Astrocyte of the spinal cord (primary cell): ENCODE measurements at places on chromosomes 6 and 20.

- DNase-seq, result no peak
These were observed 149.3 kb downstream of the PTPRK start for GRCh38 chr6:128371136-128371535.

GRCh38 chr6:128569732-128570679 lies 49.6 kb upstream of the PTPRK start:
- peak; percentile 81 for DNase-seq

GRCh38 chr6:141290941-141291721 lies 841.6 kb upstream of the GJE1 start:
- no peak for DNase-seq

DNA sequence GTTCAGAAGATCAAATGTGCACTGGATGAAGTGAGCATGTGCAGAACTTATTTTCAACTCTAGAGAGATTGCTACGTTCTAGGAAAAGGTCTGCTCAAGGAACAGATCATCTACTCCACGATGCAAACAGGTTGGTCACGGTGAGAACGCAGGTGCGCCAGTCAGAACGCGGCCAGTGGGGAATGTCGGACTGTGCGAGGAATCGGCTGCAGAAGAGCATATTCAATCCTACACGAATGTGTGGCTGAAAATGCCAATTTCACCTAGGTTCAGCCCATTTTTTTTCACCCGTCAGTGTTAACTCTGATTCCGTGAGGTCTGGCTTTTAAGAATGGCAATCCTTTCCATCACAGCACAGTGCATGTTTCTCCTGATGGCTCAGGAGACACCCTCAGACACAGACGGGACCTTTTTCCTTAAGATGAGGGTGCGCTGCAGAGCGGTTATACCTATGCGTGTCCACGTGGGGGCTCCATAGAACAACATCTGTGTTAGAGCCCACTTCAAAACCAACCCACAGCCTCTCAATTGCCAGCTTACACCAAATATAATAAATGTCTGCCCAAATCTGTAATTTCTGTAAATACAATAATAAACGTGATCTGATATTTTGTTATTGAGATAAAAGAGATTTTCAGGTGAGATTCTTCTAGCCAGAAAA lies 250.4 kb downstream of the FOXA2 start:
- DNase-seq, result peak; percentile 49

DNA sequence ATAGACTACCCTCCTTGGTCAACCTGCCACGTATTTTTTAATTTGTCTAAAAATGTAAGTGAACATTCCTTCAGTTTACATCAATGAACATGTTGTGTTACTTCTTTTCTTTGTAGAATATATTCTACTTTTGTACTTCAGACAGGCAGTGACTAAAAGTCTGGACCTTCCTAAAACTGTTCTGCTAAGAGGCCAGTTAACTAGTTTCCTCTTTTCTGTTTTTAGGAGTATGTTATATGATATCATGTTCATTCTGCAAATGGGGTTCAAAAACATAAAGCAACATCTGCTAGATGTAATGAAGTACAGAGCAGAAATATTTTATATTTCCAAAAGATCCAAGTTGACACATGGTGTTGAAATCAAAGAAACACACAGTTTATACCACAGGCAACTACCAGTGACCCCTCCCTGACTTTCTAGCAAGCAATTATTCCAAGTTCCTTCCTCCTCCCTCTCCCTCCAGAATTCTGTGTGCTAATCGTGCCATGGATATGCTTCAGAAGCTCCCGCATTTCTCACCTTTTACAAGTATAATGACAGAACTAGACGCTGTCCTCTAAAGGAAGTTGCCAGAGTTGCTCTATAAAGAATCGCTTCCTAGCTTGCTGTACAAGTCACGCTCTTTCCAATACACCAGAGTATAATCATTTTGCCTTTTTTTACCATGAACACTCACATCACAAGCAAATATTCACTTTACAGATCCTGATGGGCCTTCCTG lies 64.7 kb downstream of the ARHGAP18 start:
- no peak for DNase-seq

DNA sequence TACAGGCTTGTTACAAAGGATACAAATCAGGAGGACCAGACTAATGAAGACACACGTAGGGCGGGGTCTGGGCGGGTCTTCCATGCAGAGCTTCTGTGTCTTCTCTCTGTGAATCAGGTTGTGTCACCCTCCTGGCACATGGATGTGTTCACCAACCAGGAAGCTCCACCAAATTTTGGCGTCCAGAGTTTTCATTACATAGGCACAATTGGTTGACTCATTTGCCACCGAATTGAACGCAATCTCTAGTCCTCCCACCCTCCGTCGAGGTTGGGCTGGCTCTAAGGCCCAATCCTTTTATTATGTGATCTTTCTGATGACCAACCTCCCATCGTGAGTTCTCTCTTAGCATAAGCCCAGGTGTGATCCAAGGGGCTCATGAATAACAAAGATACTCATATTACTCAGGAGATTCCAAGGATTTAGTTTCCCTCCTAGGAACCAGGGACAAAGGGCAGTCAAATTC lies 36.3 kb upstream of the DDR1 start:
- DNase-seq, result no peak

GRCh38 chr6:69958978-69959377 lies 92.6 kb downstream of the COL19A1 start:
- DNase-seq, result no peak

DNA sequence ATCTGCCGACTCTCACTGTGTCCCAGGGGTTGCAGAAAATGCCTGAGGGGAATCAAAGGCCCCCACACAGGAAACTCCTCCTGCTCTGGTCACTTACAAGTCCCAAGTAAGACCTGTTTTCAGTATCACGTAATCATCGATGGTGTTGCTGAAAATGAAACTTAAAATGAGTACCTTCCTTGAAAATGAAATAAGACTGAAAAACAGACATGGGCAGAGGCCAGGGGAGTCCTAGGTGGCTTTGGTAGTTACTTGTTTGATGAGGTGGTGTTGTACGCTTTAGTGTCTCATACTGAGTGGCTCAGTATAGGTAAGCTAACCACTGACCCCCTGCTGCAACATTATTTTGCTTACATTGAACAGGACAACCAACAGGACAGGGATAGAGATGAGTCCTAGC lies 43.0 kb upstream of the SYNCRIP start:
- DNase-seq, result no peak

DNA sequence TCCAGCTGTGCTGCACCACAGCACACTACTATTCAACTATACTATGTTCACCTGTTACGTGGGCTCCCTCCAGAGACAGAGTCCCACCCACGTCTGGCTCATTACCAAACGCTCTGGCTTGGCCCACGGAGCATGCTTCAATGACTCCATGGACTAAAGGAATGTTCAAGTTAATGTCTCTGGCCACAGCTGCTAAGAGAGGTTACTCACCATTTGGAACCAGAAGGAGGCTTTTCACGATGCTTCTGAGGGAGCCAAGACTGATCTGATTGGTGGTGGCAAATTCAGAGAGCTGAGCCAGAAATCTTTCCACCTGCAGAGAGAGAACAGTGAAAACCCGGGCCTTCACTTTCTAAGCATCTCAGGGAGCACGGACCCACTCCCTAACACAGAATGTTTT lies 15.6 kb downstream of the COMMD7 start:
- DNase-seq, result peak; percentile 93

GRCh38 chr6:84547341-84547801 lies 217.0 kb downstream of the TBX18 start:
- DNase-seq, result no peak

DNA sequence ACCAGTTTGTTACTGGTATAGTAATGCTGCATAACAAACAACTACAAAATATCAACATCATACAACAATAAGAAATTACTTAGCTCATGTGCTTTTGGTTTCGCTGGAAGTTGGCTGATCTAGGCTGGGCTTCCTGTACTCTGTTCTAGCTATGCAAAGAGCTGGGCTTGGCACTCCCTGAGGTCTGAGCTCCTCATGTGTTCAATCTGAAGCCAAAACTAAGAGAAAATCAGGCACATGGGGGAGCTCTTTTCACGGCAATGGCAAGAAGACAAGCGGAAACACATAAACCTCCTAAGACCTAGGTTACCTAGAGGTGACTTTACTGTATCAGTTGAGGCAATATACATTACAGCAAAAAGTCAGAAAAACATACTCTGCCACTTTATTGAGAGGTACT lies 574.2 kb downstream of the KHDRBS2 start:
- no peak for DNase-seq

GRCh38 chr20:20513720-20514119 lies 145.8 kb downstream of the INSM1 start:
- no peak for DNase-seq

DNA sequence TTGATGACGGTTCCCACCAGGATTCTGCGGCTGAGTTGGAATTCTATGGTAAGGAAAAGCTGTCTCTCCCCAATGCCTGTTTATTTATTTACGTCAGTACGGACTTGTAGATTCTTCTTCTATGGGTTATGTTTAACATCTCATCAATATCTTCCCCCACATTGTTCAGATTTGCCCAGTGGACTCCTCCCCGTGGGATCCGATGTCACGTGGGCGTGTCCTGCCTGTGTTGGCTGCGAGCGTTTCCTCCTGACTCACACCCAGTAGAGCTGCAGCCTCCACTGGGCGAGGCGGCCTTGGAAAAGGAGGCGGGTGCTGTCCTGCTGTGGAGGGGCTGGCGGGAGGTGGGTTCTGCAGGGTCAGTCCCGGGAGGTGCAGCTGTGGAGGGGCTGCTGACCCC lies 46.8 kb upstream of the SLCO4A1 start:
- DNase-seq, result peak; percentile 18

- DNase-seq, result peak; percentile 58
These were observed 25.4 kb upstream of the MRPS10 start for GRCh38 chr6:42243046-42243445.

DNA sequence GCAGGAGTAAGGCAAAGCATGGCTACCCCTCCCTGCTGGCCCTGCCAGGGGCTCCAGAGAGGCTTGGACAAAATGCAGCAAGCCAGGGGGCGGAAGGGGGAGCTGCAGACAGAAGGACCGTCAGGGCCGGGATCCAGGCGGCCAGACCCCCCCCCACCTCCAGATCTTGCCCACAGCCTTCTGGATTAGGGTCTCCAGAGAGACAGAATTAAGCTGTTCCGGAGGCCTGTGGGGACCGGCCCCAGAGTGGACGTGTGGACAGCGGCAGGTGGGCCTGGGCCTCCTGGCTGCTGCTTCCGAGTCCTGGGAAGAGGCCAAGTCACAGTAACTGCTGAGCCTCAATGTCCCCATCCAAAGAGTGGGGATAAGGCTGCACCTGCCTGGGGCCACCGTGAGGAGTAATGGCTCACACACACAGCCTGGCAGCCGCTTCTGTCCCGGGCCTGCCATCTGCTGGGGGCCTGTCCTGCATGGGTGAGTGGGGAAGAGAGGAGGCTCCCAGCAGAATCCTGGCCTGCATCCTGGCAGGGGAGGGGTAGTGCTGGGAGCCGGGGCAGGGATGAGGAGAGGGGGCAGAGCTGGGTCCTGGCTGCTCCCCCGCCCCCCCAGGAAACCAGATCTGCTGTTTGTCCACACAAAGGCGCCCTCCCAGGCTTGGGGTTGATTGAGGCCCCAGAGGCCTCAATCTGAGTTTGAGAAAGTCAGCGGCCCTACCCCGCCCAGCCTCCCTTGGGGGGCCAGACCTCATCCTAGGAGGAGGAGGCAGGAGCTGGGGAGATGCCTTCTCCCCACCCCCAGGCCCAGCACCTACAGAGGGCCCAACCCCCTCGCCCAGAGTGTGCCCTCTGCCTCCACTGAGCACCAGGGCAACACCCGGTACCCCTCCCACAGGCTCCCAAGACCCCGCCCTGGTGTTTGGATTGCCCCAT lies 3.9 kb downstream of the LAMA5 start:
- DNase-seq, result no peak

GRCh38 chr6:159602431-159603041 lies 90.5 kb downstream of the SOD2 start:
- DNase-seq, result peak; percentile 81

- DNase-seq, result no peak
These were observed 270.8 kb downstream of the SMOC2 start for GRCh38 chr6:168711666-168712300.

GRCh38 chr6:84220809-84221409 lies 6.5 kb downstream of the CEP162 start:
- DNase-seq, result peak; percentile 60

- no peak for DNase-seq
These were observed 16.8 kb downstream of the MAP1LC3A start for GRCh38 chr20:34575271-34575670.

- DNase-seq, result no peak
These were observed 97.6 kb downstream of the SCAF8 start for GRCh38 chr6:154830771-154831170.

- DNase-seq, result no peak
These were observed 2.3 kb downstream of the KLHDC3 start for GRCh38 chr6:43016176-43016942.

GRCh38 chr6:143965503-143966171 lies 42.4 kb downstream of the PLAGL1 start:
- peak; percentile 81 for DNase-seq

DNA sequence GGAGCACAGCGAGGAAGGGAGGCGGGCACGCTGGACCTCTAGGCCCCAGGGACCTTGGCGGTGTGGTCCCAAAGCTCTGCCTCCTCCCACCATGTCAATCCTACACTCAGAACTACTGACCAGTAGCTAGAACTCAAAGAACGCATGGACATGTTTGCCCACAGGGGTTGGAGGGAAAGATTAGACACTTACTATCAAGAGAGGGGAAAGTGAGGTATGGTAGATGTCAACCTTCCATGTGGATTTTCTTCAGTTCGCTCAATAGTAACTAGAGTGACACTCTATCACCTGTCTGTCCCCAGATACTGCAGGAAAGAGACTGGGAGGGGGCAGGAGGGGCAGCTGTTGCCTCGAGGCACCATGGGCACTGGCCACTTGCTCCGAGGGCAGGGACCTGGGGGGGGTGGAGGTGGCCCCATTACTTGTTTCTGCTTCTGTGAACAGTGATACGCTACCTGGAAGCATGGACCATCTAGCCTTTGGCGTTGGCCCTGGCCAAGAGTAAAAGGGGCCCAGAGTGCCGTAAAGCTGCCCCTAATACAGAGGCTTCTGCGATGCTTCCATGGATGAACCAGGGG lies 912 bp upstream of the DIDO1 start:
- DNase-seq, result no peak

- DNase-seq, result peak; percentile 78
These were observed 4.1 kb upstream of the ZNF512B start for GRCh38 chr20:63973636-63974401.

- no peak for DNase-seq
These were observed 230.8 kb downstream of the FUT9 start for GRCh38 chr6:96246563-96246962.

DNA sequence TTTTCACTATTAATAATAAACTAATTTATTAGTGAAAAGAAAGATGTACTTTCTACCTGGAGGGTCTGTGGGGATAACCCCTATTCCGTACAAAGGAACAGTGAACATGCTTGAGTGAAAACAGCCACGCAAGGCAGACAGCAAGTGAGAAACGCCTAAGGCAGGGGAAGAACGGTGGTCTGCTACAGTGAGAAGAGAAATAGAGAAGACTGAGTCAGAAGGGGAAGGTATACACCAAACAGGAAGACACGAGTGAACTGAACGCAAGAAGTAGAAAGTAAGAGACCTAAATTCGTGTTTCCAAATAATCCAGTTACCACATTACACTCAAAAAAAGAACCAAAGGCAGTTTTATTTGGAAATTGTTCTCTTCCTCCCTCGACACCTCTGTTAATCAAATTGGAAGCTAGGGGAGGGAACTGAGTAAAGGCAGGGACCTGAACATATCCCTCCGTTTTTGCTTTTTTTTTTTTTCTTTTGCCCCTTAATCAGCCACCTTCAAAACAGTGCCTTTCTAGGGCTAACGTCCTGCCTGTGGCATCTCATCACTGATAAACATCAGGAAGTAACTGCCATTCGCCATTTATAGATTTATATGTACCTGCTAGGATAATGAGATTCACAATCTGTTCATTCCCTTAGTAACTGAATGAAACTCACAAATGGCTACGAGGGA lies 48.9 kb downstream of the ATXN1 start:
- no peak for DNase-seq

GRCh38 chr6:67886036-67886707 lies 748.9 kb upstream of the ADGRB3 start:
- no peak for DNase-seq

- DNase-seq, result no peak
These were observed 101.0 kb downstream of the ARHGAP18 start for GRCh38 chr6:129608886-129609537.
